ENCODE measurements at places on chromosomes 12 and 14.

- no peak for DNase-seq
Observed at GRCh38 chr12:49461221-49461620, 77.6 kb upstream of the KCNH3 start.

DNA sequence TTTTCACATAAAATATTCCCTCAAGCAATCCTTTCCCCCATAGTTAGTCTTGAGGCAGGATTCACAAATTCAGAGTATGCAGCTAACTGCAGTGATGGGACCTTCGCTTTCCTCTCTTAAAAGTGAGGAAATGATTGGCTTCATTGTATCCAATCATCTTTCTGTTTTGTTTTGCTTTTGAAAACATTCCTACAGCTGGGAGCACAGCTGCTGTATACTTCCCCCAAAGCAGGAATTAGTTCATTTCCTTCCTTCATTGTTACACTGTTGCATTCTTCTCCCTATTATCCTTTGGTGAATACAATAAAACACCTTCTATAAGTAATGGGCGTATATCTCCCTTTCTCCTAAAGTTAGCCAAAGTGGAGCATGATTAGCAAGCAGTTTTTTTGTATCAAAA lies 9.4 kb upstream of the GAS2L3 start:
- DNase-seq: no peak

DNA sequence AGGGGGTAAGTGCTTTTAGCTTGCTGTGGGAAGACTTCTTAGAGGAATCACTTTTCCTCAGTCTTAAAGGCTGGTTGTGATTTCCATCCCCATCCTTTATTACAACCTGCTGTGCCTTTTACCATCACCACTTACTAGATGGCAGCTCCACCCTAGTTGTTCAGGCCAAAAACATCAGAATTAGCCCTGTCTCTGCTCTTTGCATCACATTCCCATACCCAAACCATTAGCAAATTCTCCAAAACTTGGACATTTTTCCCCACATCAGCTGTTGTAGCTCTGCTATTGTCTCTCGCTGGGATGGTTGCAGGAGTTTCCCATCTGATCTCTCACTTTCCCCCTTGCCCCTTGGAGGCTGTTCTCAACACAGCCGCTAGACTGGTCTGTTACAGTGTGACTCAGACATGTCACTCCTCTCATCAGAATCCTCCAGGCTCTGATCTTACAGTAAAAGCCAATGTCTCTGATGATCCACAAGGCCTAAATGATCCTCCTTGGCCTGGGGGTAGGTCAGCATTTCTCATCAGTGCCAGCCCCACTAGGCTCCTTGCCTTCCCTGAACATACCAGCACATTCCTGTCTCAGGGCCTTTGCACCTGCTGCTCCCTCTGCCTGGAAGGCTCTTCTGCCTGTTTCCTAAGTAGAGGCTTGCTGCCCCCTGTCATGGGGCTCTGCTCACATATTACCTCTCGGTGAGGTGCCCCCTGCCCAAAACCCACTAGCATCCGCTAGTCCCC lies 102.5 kb downstream of the BEGAIN start:
- DNase-seq: no peak

DNA sequence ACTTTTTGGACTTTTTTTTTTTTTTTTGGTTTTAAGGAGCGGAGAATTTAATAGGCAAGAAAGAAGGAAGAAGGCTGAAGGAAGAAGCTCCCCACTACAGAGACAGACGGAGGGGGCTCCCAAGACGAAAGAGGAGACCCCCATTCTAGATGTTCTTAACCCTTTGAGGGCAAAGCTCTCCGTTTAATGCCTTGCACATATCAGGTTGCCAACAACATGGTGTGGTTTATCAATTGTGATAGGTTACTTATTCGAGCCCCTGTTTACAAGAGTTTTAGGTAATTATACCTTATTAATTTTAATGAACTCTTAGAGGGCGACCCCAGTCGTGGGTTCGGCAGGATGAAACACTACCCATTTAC lies 1.2 kb upstream of the FBXO33 start:
- no peak for DNase-seq

GRCh38 chr12:70849265-70849960 lies 71.1 kb downstream of the PTPRR start:
- no peak for DNase-seq

- no peak for DNase-seq
Observed at GRCh38 chr14:89899917-89900663, 54.4 kb downstream of the EFCAB11 start.

- no peak for DNase-seq
Observed at GRCh38 chr12:92141591-92142121, 4.0 kb downstream of the BTG1 start.

DNA sequence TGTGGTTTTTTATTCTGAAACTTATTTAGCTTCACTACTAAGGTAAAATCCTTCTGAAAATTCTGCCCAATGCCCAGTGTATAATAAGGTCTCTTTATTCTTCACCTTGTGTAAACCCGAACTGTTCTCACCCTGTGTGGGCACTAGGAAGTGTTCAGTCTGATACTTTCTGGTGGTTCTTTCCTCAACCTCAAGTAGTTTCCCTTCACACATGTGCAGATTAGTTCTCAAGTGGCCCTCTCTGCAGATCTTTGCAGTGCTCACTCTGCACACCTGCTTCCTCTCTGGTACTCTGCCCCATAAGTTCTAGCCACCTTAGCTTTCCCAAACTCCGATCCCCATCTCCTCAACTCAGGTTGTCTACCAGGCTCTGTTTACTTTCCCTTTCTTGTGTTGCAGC lies 61.6 kb downstream of the RAD51B start:
- no peak for DNase-seq

- DNase-seq: no peak
Observed at GRCh38 chr12:1611803-1612572, 17.0 kb upstream of the WNT5B start.

DNA sequence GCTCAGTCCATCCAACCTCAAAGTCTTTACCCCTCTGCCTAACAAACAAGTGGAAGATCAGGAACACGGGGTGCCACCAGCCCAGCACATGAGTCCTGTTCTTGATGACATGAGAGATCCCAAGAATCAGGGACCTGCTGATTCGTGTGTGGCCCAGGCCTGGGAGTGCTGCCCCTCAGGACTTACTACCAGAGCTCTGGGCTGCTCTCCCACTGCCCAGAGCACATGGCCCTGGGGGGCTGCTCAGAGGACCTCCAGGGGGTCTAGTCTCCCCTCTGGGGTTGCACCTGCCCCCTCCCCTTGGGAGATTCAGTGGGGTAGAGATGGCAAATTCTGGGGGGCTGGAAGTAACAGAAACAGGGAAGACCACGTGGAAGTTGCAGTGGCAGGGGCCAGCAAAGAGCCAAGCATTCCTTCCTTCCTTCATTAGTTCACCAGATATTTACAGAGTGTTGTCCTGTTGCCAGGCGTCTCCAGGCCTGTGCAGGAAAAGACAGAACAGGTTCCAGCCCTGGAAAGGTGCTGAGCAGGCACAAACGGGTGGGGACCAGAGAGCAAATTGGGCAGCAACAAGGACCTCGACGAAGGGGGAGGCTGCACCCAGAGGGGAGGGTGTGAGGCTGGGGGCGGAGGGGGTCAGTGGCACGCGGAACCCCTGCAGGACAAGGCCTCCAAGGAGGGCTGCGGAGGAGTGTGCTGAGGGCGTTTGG lies 45.1 kb upstream of the MEG3 start:
- DNase-seq: no peak

GRCh38 chr12:31118347-31119191 lies 44.9 kb downstream of the DDX11 start:
- peak; percentile 11 for DNase-seq

DNA sequence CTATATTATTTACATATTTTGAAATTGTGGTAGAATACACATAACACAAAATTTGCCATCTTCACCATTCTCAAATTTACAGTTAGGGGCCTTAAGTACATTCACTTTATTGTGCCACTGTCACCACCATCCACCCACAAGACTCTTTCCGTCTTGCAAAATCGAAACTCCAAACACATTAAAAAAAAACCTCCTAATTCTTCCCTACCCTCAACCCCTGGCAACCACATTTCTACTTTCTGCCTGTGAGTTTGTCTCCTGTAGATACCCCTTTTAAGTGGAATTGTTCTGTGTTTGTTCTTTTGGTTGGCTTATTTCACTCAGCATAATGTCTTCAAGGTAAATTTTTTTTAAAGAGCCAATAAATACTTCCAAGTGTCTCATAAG lies 31.6 kb upstream of the AMIGO2 start:
- no peak for DNase-seq

DNA sequence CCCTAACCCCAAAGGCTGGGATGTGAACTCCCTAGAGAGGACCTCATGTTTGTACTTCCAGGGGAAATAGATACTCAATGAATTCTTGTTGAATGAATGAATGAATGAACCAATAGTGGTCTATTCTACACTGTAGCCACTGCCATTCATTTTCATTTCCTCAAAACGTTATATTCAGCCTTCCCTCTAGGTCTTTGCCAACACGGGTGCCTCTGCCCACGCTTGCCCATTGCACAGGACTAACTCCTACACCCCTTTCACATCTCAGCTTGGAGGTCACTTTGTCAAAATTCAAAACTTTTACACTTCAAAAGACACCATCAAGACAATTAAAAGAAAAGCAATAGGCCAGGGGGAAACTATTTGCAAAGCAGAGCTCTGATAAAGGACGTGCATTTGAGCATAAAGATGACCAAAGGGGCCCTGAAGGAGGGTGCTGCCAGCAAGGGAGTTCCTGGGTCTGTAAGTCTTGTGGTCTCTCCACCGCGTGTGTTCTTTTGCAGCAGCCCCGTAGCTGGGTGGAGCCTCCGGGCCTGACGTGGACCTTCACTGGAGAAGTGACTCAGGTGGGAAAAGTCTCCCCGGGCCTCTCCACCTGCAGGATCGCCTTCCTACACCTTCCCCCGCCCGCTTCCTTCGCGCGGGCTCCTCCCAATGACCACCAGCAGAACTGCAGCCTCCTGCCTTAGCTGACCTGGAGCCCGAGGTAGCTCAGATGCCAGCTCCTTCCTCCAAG lies 31.5 kb downstream of the TMEM63C start:
- DNase-seq: no peak

- DNase-seq: no peak
Observed at GRCh38 chr12:75631831-75632230, 120.4 kb upstream of the KRR1 start.

- DNase-seq: no peak
Observed at GRCh38 chr14:80606347-80606772, 335.2 kb downstream of the CEP128 start.

- no peak for DNase-seq
Observed at GRCh38 chr14:32633224-32633859, 304.2 kb downstream of the AKAP6 start.

DNA sequence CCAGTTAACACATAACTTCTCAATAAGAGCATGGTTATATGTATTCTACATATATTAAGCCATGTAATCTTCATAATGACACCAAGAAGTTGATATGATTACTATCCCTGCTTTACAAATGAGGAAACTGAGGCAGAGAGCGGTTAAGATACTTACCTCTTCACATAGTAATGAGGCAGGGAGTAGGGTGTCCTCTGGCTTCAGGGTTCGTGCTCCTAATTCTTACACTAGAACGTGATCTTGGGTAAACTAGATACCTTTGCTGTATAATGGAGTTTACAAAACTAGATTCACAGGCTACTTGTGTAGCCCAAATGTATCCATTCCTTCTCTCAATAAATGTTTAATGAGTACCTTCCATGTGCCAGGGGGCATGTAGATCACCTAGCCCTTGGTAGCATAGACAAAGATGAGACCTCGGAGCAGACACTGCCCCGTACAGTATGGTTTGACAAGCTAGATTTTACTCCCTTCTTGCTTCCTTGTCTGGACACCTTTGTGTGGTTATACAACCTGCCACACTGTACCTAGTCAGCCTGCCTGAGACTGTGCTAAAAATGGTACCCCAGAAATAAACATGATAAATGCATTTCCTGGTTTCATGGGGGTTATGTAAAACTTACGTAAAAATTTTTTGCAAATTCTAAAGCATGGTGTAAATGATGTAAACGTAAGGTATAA lies 991.8 kb downstream of the VRK1 start:
- DNase-seq: no peak

GRCh38 chr12:79373896-79374499 lies 316.8 kb downstream of the PAWR start:
- DNase-seq: no peak

- no peak for DNase-seq
Observed at GRCh38 chr14:69612014-69612782, 802 bp downstream of the SUSD6 start.

GRCh38 chr12:110930348-110931314 lies 10.3 kb upstream of the MYL2 start:
- DNase-seq: no peak

DNA sequence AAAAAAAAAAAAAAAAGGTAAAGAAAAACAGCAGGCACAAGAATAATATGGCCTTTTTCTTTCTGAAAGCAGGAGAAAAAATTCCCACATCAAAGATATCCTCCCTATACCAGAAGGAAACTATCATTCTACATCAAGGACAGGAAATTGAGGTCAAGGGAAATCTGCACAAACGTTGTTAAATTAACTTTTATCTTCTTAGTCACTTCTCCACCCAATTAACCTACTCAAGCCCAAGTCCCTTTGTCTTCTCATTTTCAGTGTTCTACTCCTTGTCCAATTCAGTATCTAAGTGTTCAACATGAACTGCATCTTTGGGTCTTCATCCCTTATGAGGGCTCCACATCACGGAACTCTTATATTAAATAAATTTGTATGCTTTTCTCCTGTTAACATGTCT lies 15.7 kb downstream of the NDUFA12 start:
- no peak for DNase-seq

- no peak for DNase-seq
Observed at GRCh38 chr14:68380329-68380741, 412.5 kb downstream of the ZFP36L1 start.

- no peak for DNase-seq
Observed at GRCh38 chr12:96403870-96404269, 3.6 kb upstream of the CDK17 start.

DNA sequence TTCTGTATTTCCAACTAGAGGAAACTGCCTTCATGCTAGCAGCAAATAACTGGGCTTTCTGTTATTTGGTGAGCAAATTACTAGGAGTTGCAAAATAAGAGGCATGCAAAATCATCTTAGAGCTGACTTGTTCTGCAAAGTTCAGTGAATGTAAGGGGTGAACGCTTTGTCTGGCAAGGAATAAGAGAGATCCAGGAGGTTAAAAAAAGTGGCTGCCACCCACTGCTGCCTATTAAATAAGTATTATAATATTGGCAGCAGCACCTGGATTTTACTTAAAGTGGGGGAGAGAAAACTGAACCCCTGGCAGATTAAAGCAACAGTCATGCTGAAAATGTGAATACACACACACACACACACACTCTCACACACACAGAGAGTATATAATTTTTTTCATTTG lies 557.0 kb downstream of the FLRT2 start:
- DNase-seq: no peak

- DNase-seq: no peak
Observed at GRCh38 chr14:59190372-59190771, 1.9 kb downstream of the DAAM1 start.

GRCh38 chr14:52458721-52459085 lies 93.6 kb downstream of the TXNDC16 start:
- DNase-seq: no peak

DNA sequence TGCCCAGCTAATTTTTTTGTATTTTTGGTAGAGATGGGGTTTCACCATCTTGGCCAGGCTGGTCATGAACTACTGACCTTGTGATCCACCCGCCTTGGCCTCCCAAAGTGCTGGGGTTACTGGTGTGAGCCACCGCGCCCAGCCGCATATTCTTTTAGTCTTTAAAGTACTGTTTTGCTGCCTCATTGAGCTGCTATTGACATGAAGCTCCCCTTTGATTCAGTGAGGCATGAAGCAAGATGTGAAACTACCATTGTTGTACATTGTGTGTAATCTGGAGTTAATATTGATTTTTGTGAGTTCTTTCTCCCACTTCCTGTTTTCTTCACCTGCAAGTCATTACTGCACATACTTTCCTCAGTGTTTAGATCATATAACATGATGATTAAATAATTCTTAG lies 80.8 kb downstream of the MNAT1 start:
- no peak for DNase-seq

- DNase-seq: no peak
Observed at GRCh38 chr12:92927436-92928281, 1.4 kb downstream of the EEA1 start.

All from stimulated activated CD8-positive, alpha-beta memory T cell treated with anti-CD3 and anti-CD28 coated beads, Interleukin-4, amount 100 ng/mL, for 1 hour (primary cell).